Effector memory CD8-positive, alpha-beta T cell (primary cell): ENCODE measurements at places on chromosomes 16 and 17.

DNA sequence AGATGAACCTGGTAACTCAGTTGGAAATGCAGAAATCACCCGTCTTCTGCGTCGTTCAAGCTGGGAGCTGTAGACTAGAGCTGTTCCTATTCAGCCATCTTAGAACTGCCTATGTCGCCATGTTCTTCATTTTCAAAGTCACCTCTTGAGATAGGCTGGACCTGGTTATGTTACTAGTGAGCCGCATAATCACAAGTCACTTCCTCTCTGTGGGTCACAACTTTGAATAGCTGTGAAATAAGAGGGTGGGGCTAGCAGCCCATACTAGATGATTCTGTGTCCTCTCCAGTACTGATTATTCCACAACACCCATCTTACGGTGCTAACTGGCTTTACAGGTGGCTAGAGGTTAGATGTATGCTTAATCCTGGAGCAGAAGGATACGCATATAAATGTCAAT lies 74.2 kb downstream of the VPS53 start:
- DNase-seq: peak; percentile 6

- no peak for DNase-seq
These were observed 65.9 kb downstream of the TANGO6 start for GRCh38 chr16:68909099-68909733.

GRCh38 chr17:71725811-71726210 lies 395.0 kb upstream of the SOX9 start:
- no peak for DNase-seq

GRCh38 chr16:86319585-86320236 lies 190.6 kb upstream of the FOXF1 start:
- DNase-seq: no peak

- no peak for DNase-seq
These were observed 24.5 kb downstream of the NPLOC4 start for GRCh38 chr17:81612172-81612970.

GRCh38 chr17:64091116-64091515 lies 38.8 kb downstream of the ERN1 start:
- DNase-seq: no peak

DNA sequence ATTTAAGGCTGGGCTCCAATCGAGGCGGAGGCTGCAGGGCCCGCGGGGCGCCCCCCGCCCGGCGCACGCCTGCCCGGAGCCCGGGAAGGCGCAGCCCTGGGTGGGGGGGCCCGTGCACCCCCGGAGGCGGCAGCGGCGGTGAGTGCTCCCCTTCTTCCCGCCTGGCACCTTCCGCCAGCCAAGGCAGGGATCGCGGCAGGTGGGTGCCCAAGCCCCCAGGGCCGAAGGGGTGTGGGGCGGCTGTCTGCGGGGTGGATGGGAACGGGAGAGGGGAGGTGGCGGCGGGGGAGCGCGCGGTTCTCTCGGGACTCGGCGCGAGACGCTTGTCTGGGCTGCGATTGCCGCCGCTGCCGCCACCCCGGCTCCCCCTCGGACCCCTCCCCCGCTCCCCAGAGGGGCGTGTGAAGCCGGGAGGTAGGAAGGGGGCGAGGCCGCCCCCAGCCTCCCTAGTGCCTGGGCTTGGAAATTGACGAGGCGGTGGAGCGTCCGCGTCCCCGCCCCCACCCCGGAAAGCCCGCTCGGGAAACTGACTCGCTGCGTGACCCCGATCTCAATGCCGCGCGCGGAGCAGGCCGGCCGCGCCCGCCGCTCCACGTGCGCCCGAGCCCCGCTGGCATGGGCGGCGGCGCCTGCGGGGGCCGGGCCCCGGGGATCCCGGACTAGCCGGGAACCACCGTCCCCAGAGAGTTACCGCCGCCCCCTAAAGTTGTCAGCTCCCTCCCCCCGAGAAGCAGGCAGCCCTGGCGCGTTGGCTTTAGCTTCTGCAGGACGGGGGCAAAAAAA lies 231.5 kb downstream of the MRTFB start:
- DNase-seq: no peak

DNA sequence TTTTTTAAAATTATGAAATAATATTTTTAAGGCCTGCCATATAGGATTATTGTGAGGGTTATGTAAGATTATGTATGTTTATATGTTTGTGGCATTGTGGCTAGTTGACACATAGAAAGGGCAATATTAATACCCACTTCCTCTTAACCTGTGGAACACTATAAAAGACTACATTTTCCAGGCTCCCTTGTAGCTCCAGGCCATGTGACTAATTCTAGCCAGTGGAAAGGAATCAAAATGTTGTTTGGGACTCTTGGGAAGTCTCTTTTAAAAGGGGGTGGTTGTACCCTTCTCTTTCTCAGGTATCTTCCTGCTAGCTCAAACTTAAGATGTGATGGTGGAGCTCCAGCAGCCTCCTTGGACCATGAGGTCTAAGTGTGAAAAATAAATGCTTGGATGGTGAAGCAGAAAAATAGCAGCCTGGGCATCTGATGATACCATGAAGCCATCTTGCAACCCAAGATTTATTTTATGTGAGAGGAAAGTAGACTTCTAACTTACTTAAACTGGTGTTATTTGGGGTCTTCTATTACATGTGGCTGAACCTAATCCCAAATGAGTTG lies 39.2 kb downstream of the TEKT5 start:
- DNase-seq: no peak

- DNase-seq: no peak
These were observed 28.0 kb downstream of the OR1D5 start for GRCh38 chr17:3035256-3035967.

GRCh38 chr17:6024576-6024975 lies 45.6 kb upstream of the WSCD1 start:
- DNase-seq: no peak

DNA sequence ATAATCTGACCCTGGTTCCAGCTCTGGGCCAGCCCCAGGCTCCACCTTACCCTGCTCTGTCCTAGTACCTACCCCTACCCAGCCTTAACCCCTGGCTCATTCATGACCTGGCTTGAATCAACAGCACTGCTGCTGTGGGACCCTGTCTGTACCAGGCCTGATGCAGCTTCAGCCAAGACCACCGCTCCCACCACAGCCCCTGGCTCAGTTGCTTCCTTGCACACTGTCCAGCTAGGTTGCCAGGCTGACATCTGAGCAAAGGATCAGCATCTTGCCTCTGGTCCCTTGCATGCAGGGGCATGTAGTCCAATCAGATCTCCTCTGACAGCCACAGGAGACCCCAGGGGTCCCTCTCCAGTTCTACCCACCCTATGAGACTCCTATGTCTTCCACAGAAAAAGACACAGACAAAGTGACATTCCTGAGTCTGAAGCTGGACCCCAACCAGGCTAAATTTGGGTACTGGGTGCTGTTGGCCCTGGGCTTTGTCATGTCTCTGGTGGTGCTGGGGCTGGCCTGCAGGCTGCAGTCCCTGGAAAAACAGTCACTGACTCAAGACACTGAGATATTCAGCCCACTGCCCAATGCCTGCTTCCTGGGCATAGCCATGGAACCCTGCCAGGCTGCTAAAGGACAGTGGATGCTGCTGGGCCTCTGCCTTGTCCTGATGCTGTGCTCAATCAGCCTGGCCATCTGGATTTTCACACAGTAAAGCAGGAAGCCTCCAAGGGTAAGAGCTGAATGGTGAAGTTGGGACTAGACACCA lies 3.9 kb upstream of the KCNH6 start:
- no peak for DNase-seq

- no peak for DNase-seq
These were observed 21.9 kb downstream of the ACE start for GRCh38 chr17:63498626-63499195.

DNA sequence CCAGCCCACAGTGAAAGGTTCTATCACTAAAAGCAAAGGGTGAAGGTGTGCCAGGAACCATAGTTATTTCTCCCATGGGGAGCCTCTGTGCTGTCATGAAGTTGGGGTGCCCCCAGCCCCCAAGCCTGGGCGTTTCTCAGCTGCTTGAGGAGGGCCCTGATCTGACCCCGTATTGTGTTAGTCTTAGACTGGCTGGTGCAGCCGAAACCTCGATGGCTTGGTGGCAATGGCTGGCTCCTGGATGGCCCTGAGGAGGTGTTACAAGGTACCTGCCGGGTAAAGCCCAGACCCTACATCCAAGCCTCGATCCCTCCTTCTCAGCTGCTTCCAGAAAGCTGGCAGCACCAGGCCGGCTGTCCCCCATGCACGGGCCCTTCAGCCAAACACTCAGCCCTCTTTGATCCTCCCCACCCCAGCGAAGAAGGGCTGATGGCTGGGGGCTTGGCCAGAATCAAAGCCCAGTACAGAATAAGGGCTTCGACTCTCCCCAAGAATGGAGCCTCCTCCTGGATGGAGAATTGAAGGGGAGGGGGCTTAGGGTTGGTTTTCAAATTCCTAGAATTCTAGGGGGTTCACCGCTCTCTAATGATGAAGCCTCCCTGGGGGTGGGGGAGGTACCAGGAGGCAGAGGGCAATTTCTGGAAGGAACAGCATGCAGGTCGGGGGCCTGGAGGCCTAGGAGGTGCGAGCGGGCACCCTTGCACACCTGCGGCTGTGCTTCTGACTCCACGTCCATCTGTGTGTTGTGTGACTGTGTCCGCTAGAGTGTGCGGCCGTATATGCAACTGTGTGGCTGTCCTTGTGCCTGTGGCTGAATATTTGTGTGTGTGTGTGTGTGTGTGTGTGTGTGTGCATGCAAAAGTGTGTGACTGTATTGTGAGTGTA lies 23.7 kb downstream of the WFDC1 start:
- DNase-seq: no peak

DNA sequence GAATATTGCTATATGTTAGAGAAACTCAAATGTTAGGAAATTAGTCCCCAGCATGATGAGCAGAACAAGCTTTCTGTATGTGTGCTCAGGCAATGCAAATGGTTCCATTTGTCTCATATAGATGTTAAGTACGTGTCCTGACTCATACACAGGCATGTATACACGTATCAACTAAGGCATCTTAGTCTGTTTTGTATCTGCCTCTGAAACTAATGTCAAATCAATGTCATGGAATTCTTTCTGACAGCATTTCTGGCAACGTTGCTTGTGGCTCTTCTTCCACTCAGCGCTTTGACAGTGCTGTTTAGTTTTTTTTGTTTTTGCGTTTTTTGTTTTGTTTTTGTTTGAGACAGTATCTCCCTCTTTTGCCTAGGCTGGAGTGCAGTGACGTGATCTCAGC lies 111.9 kb downstream of the CNTNAP4 start:
- DNase-seq: no peak

DNA sequence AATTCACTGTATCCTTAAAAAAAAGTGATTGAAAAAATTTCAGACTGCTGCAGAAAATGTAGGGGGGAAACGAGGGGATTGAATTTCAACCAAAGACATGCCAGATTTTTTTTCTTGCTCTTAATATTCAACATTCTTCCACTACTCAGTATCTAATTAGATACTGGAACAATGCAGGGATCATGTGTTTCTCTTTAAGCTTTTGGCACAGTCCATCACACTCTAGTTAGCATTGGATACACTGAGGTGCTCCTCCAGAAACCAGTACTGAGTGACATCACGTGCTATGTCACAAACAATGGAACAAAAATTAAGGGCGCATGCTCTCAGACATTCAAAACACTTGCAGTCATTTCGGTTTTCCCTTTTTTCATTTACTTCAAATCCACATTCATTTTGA lies 298.6 kb upstream of the PSMD7 start:
- no peak for DNase-seq

DNA sequence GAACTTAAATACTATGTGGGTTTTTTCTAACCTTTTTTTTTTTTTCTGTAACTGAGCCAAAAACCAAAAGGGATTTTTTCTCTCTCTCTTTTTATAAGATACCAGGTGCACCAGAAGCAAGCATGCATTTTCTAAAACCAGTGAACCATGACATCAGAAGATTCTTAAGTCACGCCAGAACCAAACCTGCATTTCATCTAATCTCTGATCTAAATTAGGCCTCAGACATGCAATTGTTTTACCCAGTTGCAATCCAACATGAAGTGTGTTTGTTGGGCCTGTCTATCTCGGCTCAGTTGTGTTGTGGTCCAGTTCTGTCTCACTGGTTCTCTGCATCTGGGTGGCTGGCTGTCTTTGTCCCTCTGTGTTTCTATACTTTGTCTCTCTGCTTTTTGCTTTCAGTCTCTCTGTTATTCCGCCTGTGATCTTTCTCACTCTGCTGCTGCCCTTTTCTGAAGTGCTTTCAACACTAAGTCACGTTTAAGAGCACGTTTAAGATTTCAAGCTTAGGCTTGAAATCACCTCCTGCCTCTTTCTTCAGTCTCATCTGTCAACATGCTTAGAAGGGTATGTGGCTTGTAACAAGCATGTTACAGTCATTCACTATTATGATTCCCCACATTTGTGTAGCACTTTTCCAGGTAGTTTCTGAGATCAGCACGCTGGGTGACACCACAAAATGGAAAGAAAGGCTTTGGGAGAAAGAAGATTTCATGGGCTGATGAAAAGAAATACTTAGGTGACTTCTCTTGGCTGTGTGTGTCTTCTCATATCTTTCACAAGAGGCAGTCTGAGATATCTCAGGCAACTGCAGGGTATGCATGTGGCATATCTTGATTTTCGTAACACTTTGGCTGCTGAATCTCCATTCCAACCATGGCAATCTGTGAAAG lies 488.9 kb downstream of the SHISA9 start:
- no peak for DNase-seq

GRCh38 chr17:72759301-72759700 lies 333.2 kb downstream of the SLC39A11 start:
- DNase-seq: no peak

DNA sequence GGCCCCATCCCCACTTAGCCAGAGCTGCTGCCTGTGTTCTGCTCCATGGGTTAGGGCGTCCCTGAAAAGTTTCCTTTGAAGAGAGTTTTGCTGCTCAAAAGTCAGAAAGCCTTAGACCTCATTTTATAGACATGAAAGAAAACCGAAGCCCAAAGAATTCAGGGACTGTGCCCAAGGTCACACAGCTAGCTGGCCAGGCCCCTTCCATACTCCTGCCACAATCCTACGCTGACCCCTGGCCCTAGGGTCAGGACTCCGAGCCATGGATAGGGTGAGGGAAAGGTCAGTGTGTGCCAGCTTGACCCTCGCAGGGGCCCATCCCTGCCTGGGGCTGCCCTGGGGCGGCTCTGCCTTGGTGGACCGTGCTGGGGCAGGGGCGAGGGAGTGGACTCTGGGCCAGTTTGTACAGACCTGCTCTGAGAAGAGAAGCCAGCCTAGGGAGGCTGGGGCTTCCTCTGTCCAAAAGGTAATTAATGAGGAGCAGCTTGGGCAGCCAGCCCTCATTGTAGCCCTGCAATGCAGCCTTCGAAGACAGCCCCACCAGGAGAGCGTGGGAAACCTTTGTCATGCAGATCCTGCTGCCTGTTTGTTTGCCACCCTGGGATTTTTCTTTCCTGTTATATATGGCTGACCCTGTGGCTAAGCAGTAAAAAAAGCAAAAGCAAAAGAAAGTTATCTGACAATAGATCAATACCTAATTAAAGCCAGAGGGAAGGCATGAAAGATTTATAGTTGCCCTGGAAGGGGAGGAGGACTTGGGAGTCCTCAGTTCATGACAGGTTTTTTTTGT lies 37.4 kb downstream of the RHBDL3 start:
- no peak for DNase-seq

- DNase-seq: no peak
These were observed 551.9 kb upstream of the CA10 start for GRCh38 chr17:52710363-52710901.

DNA sequence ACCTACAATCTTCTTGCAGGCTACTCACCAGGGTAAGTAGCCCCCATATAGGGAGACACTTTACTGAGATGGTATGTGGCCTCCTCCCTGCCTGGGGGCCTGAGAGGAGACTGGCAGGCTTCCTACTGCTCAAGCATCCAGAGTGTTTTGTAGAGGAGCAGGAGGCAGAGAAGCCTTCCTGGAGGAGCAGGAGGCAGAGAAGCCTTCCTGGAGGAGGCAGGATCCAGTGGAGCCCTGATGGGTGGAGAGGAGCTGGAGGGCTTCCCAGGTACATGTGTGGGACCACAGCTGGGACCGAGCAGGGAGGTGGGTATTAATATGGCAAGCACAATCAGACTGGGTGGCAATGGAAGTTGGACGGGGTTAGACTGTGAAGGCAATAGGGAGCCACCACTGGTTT lies 2.1 kb upstream of the ADGRG5 start:
- DNase-seq: no peak
